ENCODE measurements at places on chromosomes 13 and 19.

GRCh38 chr19:45508861-45509691 lies 1.8 kb downstream of the VASP start:
- peak; percentile 70 for DNase-seq

DNA sequence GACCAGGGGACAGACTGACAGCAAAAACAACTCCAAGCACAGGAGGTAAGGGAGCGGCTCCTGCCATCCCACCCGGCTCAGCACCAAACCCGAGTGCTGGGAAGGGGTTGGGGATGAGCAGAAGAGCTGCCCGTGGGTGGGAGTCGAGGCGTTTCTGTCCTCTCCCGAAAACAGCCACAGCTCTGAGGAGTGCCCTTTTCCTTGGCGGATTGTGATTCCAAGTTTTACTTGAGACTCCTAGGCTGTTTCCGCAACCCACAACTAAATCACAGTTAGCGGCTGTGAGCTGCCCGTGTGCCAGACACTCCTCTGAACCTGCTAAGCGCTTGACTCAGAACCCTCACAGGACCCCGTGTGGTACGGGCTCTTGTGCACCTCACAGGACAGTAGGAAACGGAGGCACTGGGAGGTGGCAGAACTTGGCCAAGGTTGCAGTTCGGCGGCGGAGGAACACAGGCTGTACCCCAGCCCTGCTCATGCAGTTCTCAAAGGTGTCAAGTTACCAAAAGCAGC lies 21.4 kb downstream of the CFAP97D2 start:
- no peak for DNase-seq

DNA sequence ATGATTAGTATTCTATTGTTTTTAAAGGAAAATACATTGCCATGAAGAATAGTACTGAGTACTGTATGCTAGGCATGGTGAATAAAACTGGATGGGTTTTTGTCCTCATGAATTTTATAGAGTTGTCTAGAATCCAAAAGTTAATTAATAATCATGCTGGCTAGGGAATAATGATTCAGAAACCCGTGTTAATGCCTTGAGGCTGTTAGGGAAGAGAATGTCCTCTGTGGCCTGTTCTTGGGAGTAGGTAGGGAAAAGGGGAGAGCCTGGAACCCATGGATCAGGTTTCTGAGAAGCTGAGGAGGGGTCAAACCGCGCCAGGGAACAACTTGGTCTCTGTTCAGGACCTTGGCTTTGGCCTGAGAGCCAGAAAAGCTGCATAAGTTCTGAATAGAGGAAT lies 1376.3 kb upstream of the SLC10A2 start:
- no peak for DNase-seq

DNA sequence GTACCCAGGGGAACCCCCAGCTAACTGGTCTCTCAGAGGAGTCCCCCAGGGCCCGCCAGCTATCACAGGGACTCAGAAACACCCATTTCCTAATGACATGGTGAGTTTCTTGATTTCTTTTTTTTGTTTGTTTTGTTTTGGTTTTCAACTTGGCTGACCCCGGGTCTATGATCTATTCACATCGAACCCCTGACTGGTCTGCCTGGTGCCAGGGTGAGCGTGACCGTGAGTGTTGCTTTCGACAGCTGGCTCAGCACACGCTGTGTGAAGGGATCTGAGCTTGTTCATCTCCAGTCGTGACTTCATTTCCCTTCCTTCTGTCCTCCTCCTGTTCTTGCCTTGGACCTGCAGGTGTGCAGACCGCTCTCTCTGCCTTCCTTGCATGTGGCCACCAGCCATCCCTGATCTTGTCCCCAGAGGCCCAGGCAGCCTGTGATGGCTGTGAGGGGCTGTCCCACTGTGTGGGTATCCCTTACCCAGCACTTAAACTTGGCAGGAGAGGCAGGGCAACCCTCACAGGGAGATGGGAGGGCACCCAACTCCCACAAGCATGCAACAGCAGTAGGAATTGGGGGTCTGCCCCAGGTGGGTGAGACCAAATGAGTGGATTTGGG lies 26.2 kb downstream of the TMEM161A start:
- DNase-seq = no peak

DNA sequence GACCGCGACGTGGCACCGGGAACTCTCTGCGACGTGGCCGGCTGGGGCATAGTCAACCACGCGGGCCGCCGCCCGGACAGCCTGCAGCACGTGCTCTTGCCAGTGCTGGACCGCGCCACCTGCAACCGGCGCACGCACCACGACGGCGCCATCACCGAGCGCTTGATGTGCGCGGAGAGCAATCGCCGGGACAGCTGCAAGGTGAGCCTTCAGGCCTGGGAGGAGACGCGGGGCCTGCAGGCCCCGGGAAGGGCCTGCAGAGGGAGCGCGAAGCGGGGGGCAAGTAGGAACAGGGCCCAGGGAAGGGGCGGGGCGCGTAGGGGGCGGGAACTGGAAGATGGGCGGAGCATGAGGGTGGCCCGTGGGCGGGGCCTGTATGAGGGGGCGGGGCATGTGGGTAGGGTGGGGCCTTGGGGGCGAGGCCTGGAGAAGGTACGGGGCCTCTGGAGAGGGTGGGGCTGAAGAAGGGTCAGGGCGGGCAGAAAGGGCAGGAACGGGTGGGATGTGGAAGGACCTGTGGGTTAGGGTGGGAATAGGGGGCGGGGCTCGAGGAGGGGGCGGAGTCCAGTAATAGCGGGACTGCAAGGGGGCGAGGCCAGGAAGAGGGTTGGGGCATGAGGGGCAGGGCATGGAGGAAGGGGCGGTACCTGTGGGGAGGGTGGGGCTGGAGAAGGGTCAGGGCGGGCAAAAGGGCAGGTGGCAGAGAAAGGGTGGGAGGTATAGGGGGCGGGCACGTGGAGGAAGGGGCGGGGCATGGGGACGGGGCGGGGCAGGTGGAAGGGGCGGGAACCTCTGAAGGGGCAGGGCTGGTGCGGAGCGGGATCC lies 2.5 kb downstream of the CFD start:
- DNase-seq = peak; percentile 13

- DNase-seq = no peak
Measured at GRCh38 chr13:82344867-82345266, 1537.4 kb downstream of the SLITRK1 start.

DNA sequence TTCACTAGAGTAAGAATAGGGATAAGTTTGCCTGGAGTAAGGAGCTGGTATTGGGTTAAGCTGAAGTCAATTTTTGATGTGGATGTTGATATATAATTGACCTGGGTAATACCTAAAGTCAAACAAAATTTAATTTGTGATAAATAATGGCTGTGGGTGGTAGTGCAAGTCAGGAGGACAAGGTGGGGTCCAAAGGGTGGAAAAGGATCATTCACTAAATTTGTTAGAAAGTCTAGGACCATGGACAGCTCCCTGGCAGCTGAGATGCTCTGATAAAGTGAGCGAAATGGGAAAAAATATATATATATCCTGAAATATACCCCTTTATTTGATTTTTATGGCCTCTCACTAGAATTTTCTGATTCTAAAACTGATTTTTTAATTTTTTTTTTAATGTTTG lies 463.5 kb downstream of the GPC6 start:
- peak; percentile 13 for DNase-seq

- no peak for DNase-seq
Measured at GRCh38 chr13:36067746-36068381, 63.3 kb downstream of the DCLK1 start.
